ENCODE measurements at places on chromosomes 12 and 14. TPM values are rescaled to one million over a fixed set of nuclear protein-coding genes. Genes with fewer than 3 reads are reported as not detected.

SERPINA5 gene
- total RNA-seq, result 1.4 TPM

PTGDR gene
- not detected for total RNA-seq

DNA sequence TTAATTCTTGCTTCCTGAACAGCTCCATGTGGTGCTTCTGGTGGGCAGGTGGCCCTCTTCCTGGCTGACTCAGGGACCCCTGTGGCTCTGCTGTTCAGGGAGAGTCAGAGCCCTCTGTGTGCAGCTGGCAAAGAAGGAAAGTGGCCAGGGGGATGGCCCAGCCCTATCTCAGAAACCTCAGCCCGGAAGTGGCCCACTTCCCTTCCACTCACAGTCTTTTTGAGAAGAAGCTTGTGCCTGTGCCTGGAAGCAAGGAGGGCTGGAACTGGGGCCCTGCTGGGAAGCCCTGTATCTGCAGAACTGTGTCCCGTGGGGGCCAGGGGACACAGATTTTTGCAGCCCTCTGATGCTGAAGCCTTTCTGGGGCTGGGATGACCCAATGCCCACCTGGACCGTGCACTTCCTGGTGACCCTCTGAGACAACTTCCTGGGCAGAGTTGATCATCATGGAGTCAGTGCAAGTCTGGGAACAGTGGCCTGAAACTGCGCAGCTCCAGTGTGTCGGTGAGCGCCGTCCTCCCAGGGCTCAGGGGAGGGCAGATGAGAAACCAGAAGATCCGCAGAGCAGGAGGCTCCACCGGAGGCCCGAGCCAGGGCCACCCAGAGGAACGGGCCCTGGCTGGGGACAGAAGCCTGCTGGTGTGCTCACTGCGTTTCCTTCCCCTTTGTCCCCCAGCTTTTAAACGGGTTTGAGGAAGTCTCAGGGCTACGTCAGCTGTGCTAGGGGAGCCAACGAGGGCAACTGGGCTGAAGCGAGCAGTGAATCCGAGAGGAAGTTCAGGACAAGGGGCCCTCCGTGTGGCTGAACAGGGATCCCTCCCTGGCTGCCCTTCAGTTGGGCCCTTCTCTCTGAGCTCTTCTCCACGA, 217.4 kb upstream of the RTL1 start:
- no peak for DNase-seq
- H3K27ac ChIP-seq, result no peak overlapping the region
- H3K27me3 ChIP-seq, result no peaks in the 10 kb centered on the region

- no peaks in the 10 kb centered on the region for H3K27me3 ChIP-seq
- no peak overlapping the region for H3K27ac ChIP-seq
- H3K36me3 ChIP-seq, result no peaks in the 10 kb centered on the region
These were observed 48.7 kb downstream of the CCDC60 start for GRCh38 chr12:119383206-119383605.

DNA sequence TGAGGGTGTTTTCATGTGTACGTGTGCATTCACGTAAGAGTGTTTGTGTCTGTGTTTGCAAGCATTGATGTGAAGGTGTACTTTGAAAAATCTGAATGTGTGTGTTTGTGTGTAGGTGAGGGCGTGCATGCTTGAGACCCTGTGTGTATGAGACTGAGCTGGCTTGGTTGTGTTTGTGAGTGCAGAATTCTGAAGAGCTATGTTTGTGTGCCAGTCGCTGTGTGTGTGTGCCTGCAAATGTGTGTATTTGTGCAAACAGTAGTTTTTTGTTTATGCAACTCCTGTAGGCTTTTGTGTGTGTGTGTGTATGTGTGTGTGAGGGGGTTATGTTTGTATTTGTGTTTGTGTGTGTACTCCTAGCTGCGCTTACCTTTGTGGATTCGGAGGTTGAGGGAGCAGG, 1.7 kb upstream of the LHX5 start:
- H3K27ac ChIP-seq, result no peak overlapping the region
- no peaks in the 10 kb centered on the region for H3K36me3 ChIP-seq
- no peak overlapping the region for H3K4me3 ChIP-seq
- H3K4me1 ChIP-seq, result no peaks in the 10 kb centered on the region
- DNase-seq, result no peak
- H3K27me3 ChIP-seq, result peaks cover 97% of the 10 kb centered on the region

GRCh38 chr12:110348431-110349059, 55.0 kb downstream of the ANAPC7 start:
- no peak overlapping the region for H3K4me3 ChIP-seq
- peaks cover 33% of the 10 kb centered on the region for H3K36me3 ChIP-seq
- no peaks in the 10 kb centered on the region for H3K4me1 ChIP-seq
- no peaks in the 10 kb centered on the region for H3K27me3 ChIP-seq
- no peak overlapping the region for H3K27ac ChIP-seq

GRCh38 chr12:46296822-46297221, 28.0 kb upstream of the SLC38A1 start:
- H3K36me3 ChIP-seq, result no peaks in the 10 kb centered on the region
- no peak overlapping the region for H3K27ac ChIP-seq
- H3K27me3 ChIP-seq, result peaks cover 13% of the 10 kb centered on the region
- no peaks in the 10 kb centered on the region for H3K4me1 ChIP-seq

- H3K27me3 ChIP-seq, result no peaks in the 10 kb centered on the region
- no peak overlapping the region for H3K4me3 ChIP-seq
- no peak for DNase-seq
- no peaks in the 10 kb centered on the region for H3K36me3 ChIP-seq
These were observed 87.6 kb downstream of the SLC15A5 start for GRCh38 chr12:16189849-16190248.

- DNase-seq, result no peak
- H3K27ac ChIP-seq, result no peak overlapping the region
- H3K4me3 ChIP-seq, result no peak overlapping the region
- H3K4me1 ChIP-seq, result no peaks in the 10 kb centered on the region
- H3K27me3 ChIP-seq, result peaks cover 25% of the 10 kb centered on the region
These were observed 2.9 kb upstream of the BDKRB1 start for GRCh38 chr14:96252999-96253539.

Measured in neural crest cell (in vitro differentiated cells).